ENCODE measurements at places on chromosomes 2 and 18. TPM values are rescaled to one million over a fixed set of nuclear protein-coding genes. Genes with fewer than 3 reads are reported as not detected.

GRCh38 chr2:30990671-30991070, 147.6 kb downstream of the GALNT14 start:
- DNase-seq, result no peak

The LRRFIP1 gene
- total RNA-seq, result 89.3 TPM

The TMEM169 gene
- total RNA-seq, result 0.40 TPM

The MORN2 gene
- total RNA-seq, result 8.3 TPM

The PKDCC gene
- total RNA-seq, result 1.5 TPM

DNA sequence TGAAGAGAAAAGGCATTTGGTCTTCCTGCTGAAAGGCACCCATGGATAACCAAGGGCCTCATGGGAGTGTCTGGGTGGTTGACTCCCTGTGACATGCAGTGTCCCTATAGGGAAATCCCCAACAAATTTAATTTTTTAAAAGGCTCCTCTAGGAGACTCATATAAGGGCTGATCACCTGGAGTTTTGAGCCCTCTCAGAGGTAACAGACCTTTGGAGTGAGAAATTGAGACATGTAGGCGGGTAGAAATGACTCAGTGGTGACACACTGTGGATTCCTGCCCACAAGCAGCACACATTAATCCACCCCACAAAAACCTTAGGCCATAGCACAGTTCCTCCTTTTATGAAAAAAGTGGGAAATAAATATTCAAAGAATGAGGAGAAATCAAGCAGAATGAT, 557.0 kb upstream of the CNTNAP5 start:
- DNase-seq, result no peak

GRCh38 chr2:40435426-40436092, 16.3 kb downstream of the SLC8A1 start:
- no peak for DNase-seq

- no peak for DNase-seq
These were observed 82.8 kb upstream of the REV1 start for GRCh38 chr2:99572373-99573164.

- no peak for DNase-seq
These were observed 15.4 kb downstream of the TGOLN2 start for GRCh38 chr2:85312404-85312803.

The ZNF532 gene
- 26.4 TPM for total RNA-seq

DNA sequence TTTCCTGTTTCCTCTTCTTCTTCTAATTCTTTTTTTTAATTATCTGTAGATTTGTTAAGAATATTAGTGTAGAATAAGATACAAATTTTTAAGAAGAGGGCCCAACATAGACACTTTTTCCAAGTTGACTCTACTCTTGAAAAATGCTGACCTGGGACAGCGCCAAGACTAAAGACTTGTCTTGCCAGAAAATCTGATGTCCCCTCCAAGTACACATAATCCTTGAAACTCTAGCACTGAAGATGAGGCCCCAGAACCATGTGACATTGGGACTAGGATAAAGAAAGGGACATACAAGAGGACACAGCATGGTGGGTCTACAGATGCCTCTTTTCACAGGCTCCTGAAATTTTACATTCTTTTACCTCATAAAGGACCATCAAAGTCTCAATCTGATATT, 271.6 kb upstream of the SESTD1 start:
- DNase-seq, result no peak

DNA sequence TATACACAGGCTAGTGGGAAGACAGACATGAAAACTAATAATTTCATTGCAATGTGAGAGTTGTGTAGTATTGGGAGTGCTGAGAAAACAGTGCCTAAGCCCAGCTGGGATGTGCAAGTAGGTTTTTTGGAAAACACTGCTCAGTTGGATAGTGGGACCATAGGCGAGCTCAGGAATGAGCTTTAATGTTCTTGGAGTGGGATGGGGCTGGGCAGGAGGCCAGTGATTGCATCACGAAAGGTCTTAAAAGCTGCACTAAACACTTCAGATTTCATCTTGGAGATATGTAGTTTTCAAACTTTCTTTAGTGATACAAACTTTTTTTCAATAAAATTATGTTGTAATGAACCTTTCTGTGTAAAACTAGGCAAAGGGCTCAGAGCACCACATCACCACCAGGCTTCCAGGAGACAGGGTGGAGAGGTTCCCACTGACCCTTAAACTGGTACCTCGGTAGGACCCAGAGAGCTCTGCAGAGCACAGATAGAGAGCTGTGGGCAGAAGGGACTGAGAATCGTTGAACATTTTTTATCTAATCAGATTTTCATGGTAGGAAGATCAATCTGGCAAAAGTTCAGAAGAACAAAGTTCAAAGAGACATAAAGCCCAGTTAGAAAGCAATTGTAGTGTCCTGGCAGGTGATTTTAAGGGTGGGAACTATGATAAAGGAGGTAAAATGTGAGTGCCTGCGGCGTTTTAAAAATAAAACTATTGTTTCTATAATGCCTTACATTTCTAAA, 176.2 kb downstream of the TRABD2A start:
- DNase-seq, result no peak

DNA sequence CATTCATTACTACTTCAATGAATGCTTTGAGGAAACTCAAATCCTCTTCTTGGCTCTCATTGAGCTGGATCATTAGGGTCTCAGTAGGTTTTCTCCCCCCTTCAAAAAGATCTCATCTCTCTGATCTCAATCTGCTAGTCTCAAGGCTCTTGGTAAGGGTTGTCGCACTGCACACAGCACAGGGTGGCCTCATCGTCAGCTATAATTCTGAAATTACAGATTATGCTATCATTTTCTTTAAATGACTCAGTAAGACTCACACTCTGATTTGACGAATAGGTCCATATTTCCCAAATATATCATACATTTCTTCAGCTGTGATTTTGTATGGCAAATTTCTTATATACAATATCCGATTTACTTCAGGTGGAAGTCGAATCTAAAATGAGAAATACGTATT, 2.3 kb downstream of the SF3B6 start:
- DNase-seq, result no peak

The TMEM18 gene
- 10.3 TPM for total RNA-seq

The CD8A gene
- total RNA-seq, result not detected

The GKN2 gene
- not detected for total RNA-seq

The GATA6 gene
- total RNA-seq, result 0.44 TPM

- no peak for DNase-seq
These were observed 33.2 kb downstream of the RPE start for GRCh38 chr2:210035679-210036078.

DNA sequence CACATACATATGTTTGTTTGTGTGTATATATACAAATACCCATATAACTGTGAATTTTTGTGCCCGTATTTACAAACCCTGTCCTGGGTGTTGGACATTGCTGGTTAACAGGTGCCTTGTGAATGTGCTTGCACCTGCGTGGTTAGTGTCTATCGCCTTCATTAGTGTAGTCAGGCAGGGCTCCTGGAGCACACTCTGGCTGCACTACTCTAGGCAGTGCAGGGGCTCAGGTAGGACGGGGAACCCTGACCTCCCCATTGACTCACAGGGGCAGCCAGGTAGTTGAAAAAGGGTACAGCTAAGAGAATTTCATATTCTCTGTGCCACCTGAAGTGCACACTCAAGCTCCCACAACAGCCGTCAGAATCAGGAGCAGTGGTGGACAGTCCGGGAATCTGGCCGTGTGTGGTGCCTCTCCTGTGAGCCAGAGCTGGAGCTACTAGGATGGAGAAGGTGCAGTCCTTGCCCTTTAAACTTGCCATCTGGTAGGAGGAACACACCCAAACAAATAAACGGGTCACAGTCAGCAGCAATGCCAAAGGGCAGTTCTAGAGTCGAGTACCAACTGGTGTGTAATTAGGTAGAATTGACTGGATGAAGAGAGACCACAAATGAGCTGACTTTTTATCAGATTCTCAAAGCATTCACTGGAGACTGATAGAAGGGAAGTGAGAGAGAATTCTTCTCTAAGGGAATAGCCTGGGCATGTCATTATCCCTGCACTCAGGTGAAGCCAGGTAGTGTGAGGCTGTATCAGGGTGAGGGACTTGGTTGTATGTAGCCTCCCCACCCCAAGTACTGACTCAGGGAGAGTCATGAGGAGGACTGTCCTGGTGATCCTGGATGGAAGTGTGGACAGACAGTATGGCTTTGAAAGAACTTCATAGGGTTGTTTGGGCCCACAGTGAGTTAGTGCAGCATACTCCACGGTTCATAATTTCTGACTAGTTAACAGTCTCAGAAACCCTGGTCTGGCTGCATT, 44.1 kb downstream of the FARP2 start:
- no peak for DNase-seq

DNA sequence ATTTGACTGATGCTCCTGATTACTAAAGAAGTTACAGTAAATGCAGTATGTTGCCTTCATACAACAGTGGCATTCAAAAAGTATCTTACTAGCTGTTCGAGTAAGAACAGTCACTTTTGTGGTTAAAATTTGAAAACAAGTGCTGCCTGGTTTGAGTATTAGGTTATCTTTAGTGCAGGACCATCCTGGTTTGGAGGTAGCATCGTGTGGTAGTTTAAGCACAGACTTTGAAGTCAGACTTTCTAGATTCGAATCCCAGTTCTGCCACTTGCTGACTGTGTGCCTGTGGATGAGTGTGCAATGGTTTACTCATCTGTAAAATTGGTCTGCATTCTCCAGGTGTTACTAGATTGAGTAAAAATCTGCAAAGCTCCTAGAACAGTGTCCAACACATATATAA, 96.8 kb downstream of the SGPP2 start:
- DNase-seq, result no peak

The ASNSD1 gene
- 48.0 TPM for total RNA-seq

The ARHGAP25 gene
- total RNA-seq, result 8.9 TPM

DNA sequence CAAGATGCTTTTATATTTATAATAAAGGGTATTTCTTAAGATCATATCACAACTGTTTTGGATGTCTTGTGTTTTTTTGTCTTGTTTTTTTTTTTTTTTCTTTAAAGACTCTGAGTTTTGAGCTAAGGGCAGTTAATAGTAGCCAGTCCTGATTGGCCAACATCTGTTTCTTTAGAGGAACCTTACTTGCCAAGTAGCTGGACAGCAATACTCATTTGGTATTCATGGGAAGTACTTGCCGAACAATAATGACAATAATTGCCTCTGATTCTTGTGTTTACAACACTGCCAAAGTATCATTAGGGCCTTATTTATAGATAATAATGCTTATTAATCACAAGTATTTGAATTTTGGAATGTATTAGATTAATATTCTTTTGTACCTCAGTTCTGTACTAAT, 17.1 kb upstream of the POU3F3 start:
- no peak for DNase-seq

The FN1 gene
- total RNA-seq, result 305 TPM

The UGT1A5 gene
- not detected for total RNA-seq

- no peak for DNase-seq
These were observed 37.3 kb upstream of the SKOR2 start for GRCh38 chr18:47288741-47289140.

GRCh38 chr2:189534854-189535832, 45.4 kb downstream of the SLC40A1 start:
- no peak for DNase-seq

DNA sequence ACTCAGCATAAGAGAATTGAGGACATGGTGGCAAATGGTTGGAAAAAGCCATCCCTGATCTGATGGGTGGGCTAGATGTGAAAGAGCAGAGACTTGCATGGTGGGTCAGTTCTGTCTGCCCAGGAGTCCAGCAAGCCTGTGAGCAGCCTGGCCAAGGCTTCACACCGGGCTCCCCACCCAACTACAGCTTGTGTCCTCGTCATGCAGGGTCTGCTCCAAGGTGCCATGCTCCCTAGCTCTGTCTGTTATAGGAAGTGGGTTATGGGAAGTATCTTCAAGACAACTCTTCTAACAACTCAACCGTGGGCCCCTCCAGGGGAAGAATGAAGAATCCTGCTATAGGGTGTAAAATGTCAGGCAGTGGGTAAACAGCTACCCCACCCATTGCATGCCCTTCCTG, 97.4 kb downstream of the ADD2 start:
- DNase-seq, result no peak

DNA sequence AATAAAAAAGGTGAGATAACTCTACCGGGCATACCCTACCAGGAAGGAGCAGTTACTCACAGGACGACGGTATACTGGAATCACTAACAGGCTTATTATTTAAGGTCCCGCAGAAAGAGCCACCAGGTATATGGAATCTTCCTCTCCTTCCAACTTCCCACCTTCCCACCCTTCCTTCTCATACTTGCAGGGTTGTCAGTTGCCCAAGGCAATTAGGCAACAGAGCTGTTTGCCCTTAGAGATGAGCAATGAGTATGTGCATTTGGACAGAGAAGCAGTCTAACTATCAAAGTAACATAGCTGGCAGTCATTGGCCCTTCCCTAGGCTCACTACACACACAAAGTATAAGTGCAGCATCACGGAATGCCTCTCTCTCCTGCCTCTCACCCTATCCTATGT, 32.1 kb upstream of the EVA1A start:
- no peak for DNase-seq

The CXCR1 gene
- total RNA-seq, result not detected

DNA sequence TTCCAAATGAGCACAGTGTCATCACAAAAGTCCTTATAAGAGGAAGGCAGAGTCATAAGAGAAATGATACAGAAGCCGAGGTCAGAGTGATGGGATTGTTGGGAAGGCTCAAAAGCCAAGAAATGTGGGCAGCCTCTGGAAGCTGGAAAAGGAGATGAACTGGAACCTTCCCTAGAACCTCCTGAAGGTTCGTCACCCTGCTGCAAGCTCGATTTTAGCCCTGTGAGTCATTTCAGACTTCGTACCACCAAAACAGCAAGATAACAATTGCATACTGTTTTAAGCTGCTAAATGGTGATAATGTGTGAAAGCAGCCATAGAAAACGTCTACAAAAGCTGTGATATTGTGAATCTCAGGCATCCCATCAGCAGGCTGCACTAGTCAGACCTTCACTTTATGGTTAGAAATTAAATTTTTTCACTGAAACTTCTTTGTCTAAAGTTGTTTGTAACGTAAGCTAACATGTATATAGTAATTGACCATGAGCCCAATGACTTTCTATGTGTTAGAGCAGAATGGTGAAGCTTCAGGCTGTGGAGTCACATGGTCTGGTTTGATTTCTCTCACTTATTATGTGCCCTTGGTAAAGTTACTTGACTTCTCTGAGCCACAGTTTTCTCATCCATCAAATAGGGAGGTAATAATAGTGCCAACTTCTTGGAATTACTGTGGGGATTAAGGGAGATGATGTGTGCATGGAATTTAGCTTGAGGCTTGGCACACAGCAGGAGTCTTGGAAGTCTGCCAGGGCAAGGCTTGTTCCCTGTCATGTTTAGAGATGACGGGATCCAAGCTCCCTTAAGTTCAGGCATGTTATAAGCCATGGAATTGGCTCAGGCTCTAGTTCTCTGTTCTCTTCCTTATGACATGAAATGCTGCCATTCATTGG, 132.0 kb upstream of the CCDC195 start:
- DNase-seq, result peak; percentile 39

The B3GNT7 gene
- 4.4 TPM for total RNA-seq
